ENCODE measurements at places on chromosomes 16 and 17.

- no peak for DNase-seq
These were observed 5.2 kb downstream of the RPH3AL start for GRCh38 chr17:347309-347899.

DNA sequence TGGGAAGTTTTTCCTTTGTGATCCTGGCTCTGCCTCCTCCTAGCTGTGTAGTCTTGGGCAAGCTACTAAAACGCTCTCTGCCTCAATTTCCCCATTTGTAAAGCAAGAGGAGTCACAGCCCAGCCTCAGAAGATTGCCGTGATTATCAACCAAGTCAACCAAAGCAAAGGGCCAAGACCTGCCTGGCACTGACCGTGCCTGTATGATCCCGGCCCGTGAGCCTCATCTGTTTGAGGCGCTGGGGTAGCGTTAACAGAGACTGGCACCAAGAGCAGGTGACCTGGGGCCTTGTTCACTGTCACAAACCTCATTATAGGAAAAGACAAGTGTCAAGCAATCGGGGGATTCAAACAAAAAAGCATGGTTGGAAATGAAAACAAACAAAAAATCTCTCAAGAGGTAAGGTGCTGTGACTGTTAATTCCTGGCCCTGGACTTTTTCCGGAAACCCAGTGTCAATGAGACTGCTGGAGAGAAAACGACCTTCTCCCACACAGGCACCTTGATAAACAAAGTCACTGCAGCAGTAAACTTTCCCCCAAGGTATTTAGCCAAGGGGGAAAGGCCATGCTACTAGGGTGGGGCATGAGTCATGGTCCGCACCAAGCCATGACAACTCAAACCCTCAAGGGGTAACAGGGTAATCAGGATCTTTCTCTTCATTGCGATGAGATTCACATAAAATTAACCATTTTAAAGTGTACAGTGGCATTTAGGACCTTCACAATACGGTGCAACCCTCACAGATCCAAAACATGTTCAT is 5.4 kb downstream of the MEAK7 start:
- DNase-seq = no peak

GRCh38 chr17:78687944-78688343 is 94.1 kb downstream of the CYTH1 start:
- DNase-seq = no peak

- no peak for DNase-seq
These were observed 5.1 kb upstream of the SOX8 start for GRCh38 chr16:976389-976931.

GRCh38 chr16:55643161-55643970 is 12.4 kb upstream of the SLC6A2 start:
- no peak for DNase-seq

DNA sequence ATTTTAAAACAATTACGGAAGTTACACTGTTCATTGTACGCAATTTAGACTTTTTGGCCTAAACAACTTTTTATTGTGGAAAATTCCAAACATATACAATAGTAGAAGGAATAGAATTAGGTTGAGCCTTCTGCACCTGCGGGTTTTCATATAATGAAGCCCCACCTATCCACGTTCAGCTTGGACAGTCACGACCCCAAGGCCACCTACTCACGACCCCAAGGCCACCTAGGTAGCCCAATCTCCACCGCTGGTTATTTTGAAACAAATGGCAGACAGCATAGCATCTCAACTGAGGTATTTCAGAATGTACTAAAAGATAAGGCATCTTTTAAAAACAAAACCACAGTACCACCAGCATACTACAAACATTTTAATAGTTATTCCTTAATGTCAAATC is 631 bp downstream of the NLRC5 start:
- DNase-seq = no peak

All from CD4-positive, alpha-beta T cell treated with Interleukin-4 for 4 hours (primary cell).